T follicular helper cell (primary cell): ENCODE measurements at places on chromosomes 3 and 15.

- DNase-seq: no peak
Observed at GRCh38 chr15:33678176-33678575, 290.1 kb upstream of the CHRM5 start.

DNA sequence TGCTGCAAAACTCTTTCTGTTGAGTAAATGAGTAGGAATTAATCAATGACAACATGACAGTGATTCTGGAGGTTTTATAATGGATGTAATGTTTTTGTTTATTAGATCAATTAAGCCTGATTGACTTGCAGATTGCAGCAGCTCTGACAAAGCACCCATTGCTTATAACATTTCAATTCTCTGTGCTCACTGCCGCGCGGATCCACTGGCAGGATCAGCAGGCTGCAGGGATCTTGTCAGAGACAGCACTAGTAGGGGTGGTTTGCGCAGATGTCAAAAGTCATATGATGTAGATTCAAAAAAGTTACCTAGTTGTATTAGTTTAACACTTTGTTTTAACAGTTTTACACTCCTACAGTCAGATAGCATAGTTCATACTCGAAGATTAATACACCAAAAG lies 93.4 kb downstream of the MBNL1 start:
- DNase-seq: no peak

- no peak for DNase-seq
Observed at GRCh38 chr3:81841540-81841939, 80.1 kb upstream of the GBE1 start.

DNA sequence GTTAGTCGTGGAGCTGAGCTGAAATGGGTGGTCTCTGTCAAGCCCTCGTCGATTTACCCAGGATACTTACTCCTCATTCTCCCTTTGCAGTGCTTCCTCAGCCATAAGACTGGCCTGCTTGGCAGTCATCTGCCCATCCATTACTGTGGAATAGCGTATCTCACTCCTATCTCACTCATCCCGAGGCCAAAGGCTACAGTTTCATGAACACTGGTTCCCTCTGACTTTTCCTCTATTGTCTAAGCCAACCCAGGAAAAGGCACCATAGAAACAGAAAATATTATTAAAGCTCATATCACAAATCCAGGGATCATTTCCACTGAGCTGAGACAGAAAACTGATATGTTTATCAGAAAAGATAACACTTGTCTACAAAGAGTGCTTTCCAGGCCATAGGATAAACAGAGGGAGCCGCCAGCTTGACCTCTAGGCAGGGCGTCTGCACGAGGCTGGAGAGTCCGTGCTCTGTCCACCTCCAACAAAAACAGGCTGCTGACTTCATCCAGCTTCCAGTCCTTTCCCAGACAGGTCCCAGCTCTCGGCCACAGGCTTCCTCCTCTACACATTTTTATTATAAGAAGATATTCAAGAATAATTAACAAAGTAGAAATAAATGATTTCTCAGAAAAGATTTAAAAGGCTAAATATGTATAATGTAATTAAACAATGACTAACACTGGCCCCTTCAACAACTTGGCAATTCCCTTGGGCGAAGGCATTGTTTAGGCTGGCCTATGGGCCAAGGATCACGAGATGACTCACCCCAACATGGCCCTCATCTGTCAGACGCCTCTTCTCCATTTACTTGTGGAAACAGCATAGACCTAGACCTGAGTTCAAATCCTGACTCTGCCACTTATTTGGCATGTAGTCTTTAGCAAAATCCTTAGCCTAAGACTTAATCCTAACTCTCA lies 27.4 kb upstream of the BOC start:
- DNase-seq: no peak

GRCh38 chr3:66997560-66998112 lies 471 bp upstream of the KBTBD8 start:
- DNase-seq: no peak

- DNase-seq: no peak
Observed at GRCh38 chr15:32956006-32956405, 238.2 kb downstream of the GREM1 start.

GRCh38 chr3:174335910-174336309 lies 523.2 kb upstream of the NAALADL2 start:
- no peak for DNase-seq
